Hematopoietic multipotent progenitor cell treated with erythropoietin and hydrocortisone succinate and interleukin-3 and kit ligand, for 17 days (in vitro differentiated cells): ENCODE measurements at places on chromosomes 1 and 21.

DNA sequence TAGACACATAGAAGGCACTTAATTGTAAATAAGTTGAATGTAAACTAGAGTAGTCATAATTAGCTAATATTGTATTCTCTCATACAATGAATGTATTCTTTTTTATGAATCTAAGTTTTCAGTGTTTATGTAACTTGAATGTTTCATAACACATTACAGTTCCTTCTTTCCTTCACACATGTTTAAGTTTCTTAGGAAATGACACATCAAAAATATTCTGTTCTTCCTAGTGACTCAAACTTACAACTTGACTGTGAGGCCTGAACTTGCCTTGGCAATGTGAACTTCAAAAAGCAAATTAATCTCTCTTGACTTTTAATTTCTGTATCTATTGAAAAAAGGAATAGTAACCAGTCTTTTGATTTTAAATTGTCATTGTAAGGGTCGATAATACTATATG is 700.1 kb downstream of the KCNT2 start:
- DNase-seq = no peak

- no peak for DNase-seq
Observed at GRCh38 chr1:72693376-72693775, 411.0 kb upstream of the NEGR1 start.

- DNase-seq = no peak
Observed at GRCh38 chr1:212513586-212513985, 80.9 kb downstream of the NENF start.

DNA sequence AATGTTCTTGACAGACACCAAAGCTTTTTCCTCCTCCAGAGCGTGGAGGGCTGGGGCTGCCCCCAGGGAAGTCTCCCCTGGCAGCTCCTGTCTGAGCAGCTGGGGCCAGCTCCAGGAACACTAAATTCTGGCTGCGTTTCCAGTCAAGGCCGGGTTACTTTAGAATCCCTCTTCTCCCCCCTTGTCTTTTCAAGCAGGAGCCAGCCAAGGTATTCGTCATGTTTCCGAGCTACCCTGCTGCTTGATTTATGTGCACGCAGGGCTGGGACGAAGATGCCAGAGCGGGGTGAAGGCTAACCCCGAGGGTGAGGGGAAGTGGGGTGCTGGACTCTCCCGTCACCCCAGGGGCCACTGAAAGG is 68.1 kb upstream of the ANGPTL1 start:
- no peak for DNase-seq

DNA sequence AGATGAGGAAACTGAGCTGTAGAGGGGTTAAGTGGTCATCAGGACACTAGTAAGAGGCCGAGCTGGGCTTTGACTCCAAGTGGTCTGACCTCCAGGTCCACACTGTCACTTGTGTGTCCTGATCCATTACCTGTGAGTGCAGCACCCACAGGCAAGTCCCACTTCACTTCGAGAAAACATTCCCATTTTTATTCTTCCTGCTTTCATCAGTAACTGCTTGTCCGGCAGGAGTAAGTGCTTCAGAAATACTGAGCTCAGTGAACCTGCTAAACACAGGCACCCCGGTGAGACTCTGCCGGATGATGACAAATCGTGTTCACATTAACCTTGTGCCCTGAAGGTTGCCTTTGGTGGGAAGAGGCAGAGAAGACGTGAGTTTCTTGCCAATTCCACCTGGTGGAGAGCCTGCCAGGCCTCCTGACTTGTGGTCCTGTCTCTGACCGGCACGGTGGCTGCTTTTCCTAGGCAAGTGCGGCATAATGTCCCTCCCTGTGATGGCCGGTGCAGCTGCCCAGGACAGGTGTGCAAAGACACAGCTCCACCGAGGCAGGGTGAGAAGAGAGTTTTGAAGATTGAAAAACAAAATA is 29.4 kb downstream of the ZBTB18 start:
- DNase-seq = no peak

DNA sequence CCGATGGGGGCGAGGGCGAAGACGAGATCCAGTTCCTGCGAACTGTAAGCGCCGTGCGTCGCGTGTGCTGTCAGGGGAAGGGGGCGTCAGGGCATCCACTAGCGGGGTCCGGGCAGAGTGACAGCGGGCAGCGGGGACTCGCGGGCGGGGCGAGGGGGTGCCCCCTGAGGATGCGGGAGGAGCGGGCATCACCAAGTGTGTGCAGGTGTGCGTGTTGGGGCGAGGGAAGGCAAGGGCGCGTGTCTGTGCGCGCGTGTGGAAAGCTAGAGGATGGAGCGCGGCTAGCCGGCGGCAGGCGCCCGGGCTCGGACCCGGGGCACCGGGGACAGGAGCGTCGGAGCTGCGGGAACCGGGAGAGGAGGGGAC is 525 bp downstream of the RYR2 start:
- DNase-seq = no peak

DNA sequence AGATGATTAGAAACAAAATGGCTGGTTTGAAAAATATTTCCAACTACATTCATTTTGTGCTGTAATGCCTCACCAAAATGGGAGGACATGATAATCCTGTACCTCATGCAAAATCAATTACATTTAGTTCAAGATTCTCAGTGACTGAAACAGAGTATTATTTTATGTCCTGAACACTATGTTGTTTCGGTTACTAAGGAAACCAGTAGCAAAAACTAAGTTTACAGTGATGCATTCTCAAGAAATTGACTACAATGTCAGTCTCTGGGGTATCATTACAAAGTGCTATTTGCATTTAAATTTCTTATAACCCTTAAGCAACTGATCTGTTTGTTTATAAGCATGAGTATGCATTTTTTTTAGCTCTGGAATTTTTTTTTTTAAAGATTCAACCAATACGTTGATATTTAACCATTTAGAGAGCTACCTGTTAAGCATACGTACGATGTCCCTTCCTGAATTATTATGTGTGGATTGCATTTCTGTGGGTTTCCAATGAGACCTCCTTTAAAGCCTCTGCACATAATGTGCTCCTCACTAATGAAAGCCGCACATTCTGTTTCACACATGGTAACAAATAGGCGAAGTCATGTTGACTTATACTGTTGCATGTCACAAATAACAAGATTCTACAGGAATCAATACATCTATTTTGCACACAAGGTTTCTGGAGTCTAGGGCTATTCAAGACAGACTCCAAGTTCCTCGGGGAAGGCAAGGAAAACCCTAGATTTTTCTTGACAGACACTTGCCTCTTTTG is 1035.7 kb downstream of the ADGRL2 start:
- no peak for DNase-seq

GRCh38 chr21:31733551-31734149 is 1.7 kb upstream of the SCAF4 start:
- no peak for DNase-seq
